ENCODE measurements at places on chromosomes 12 and 14.

DNA sequence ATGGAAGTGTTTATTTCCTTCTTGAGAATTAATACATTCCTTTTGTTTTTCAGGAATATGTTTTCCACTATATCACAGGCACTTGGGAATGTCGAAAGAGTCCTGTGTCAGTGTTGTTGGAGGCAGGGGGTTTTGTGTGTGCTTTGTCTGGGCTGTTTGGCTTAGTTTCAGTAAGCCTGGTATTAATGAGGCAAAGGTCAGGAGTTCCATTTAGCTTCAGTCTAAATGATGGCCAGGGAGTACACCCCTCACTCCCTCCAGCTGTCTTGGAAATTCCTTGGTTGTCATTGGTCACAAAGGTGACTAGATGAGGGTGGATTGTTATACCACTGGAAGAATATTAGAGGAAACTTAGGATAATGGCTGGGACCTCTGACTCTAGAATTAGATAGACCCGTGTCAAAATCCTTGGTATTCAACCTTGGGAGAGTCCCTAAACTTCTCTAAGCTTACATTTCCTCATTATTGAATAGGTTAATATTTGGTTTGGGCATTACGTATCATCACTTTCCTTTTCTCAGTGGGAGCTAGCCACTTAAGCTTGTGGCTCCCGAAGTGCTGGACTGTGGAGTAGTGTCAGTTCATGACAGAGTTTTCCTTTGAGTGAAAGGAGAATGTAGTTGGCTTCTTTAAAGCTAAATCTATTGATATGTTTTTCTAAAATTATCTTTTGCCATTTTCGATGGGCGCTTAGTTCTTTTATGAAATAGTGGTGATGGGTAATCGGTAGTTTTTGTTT is 5.2 kb downstream of the FRS2 start:
- DNase-seq, result no peak

GRCh38 chr14:37278636-37279538 is 81.2 kb downstream of the MIPOL1 start:
- DNase-seq, result no peak

- no peak for DNase-seq
These were observed 12.4 kb downstream of the KTN1 start for GRCh38 chr14:55592436-55592835.

- DNase-seq, result no peak
These were observed 204 bp downstream of the HSP90AA1 start for GRCh38 chr14:102086709-102086971.

DNA sequence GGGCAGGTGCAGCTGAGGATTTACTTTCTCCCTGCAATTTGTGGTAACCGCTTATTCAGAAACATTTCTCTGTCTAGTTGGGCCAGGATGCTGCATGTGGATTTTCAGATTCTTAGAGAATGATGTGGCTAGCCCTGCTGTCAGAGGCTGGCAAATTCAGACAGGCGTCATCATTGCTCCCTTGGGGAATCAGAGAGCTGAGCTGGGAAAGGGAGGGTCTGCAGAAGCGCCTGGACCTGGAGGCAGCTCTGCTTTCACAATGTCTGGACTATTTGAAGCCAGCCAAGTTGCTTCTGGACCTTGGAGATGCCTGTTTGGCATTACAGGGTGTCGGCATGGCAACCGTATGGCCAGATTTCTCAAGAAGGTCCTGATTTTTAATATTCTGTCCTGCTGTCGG is 3.4 kb downstream of the GALNT16 start:
- DNase-seq, result no peak

- no peak for DNase-seq
These were observed 705.1 kb downstream of the MED13L start for GRCh38 chr12:115572440-115572839.

DNA sequence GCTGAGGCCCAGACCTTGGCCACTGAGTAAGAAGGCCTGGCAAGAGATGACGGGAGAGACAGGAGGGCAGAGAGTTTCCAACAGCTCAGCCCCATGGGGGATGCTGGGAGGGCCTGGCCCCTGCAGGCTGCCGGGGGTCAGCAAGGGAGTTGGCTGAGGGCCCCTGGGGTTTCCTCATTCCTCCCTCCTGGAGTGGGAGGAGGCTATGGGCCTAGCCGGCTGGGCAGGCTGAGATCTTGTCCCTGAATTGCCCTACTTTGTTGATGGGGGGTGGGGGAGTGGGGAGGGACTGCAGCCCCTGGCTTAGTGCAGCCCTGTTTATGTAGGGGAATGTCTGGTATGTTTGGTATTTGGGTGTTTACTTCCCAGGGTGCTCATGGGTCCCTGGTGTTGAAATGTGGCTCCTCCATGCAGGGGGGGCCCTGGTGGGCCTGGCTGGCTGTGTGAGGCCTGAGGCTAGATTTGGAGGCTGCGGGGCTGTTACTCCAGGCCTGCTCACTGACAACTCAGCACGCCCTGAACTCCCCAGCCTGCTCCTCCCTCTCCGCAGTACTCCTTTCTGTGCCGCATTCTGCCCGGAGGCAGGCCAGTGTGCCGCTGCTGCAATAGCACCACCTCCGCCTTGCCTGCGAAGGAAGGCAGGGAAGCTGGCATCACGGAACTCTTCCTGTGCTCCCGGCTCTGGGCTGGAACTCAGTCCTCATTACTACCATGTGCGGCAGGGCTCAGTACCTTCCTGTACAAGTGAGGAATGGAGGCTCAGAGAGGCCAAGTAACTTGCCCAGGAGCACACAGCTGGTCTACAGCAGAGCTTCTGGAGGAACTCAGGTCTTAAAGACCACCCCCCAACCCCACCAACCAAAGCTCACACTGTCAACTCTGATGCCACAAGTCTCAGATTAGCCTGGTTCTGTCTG is 25.3 kb downstream of the JDP2 start:
- DNase-seq, result no peak

DNA sequence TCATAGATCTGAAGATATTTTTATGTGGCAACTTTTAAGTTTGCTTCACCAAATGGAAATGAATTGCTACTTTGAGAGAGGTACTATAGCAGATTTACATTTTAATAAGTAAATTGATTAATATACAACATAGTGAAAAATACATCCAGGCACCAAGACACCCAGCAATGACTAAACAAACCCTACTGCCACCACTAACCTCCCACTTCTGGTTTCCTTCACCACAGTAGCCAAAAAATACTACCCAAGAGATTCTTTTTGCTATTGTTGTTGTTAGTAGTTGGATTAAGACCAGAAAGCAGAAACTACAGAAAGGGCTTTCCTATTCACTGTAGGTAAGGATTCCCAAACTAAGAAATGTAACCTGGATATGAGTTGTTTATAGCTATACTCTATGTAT is 54.1 kb downstream of the COCH start:
- DNase-seq, result no peak
